ENCODE measurements at places on chromosomes 12 and 14. TPM values are rescaled to one million over a fixed set of nuclear protein-coding genes. Genes with fewer than 3 reads are reported as not detected.

LUM gene
- total RNA-seq = 7.9 TPM

EFS gene
- total RNA-seq = 2.6 TPM

ASB2 gene
- 14.5 TPM for total RNA-seq

LGR5 gene
- total RNA-seq = not detected

GABARAPL1 gene
- 79.7 TPM for total RNA-seq

KLRC1 gene
- 2.2 TPM for total RNA-seq

PELI2 gene
- 25.3 TPM for total RNA-seq

ARHGAP5 gene
- 114 TPM for total RNA-seq

MYH6 gene
- total RNA-seq = 0.82 TPM

GRCh38 chr12:11433664-11434063, 38.3 kb upstream of the PRB2 start:
- DNase-seq = no peak
- H3K27ac ChIP-seq = no peak overlapping the region
- no peak overlapping the region for H3K4me3 ChIP-seq
- no peaks in the 10 kb centered on the region for H3K4me1 ChIP-seq
- no peaks in the 10 kb centered on the region for H3K36me3 ChIP-seq
- H3K27me3 ChIP-seq = no peaks in the 10 kb centered on the region

- peaks cover 43% of the 10 kb centered on the region for H3K4me1 ChIP-seq
- no peaks in the 10 kb centered on the region for H3K27me3 ChIP-seq
- DNase-seq = no peak
Observed at GRCh38 chr12:75982979-75983660, 48.5 kb downstream of the PHLDA1 start.

DNA sequence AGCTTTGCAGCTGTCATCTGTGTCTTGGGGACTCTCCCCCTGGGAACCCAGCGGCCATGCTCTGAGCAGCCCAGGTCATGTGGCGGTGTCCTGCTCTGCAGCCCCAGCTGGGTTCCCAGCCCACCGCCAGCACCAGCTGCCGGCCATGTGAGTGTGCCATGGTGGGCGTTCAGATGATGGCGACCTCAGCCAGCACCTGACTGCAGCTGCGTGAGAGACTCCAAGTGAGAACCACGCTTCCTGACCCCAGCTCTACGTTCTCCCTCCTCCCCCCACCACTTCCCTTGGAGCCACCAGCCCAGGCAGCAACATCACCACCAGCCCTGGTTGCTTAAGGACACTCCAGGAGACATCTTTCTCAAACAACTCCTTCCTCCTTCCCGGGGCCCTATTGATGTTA, 68.8 kb downstream of the SLC24A4 start:
- no peak for DNase-seq
- no peak overlapping the region for H3K4me3 ChIP-seq
- no peaks in the 10 kb centered on the region for H3K36me3 ChIP-seq
- peaks cover 1% of the 10 kb centered on the region for H3K27me3 ChIP-seq

DNA sequence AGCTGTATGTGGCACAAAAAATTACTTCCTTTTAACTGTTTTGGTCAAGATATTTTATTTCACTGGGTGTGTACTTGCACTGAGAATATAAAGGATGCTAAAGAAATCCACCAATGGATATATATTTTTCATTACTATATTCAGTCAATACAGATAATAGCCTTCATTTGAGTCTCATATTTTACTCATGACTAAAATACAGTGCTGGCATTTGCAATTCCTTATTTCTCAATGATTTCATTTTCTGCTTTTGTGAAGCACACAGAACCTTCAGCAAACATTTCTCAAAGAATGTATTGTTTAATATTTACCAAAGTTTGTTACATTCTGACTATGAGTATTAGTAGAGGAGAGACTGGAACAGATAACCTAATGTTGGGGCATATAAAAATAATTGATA, 93.2 kb upstream of the SOX5 start:
- peaks cover 6% of the 10 kb centered on the region for H3K4me1 ChIP-seq
- H3K36me3 ChIP-seq = no peaks in the 10 kb centered on the region
- DNase-seq = no peak
- H3K27ac ChIP-seq = no peak overlapping the region

GRCh38 chr12:57341275-57341990, 89.4 kb downstream of the R3HDM2 start:
- peaks cover 30% of the 10 kb centered on the region for H3K4me1 ChIP-seq
- no peaks in the 10 kb centered on the region for H3K27me3 ChIP-seq
- no peak overlapping the region for H3K27ac ChIP-seq
- H3K36me3 ChIP-seq = no peaks in the 10 kb centered on the region
- no peak overlapping the region for H3K4me3 ChIP-seq

DNA sequence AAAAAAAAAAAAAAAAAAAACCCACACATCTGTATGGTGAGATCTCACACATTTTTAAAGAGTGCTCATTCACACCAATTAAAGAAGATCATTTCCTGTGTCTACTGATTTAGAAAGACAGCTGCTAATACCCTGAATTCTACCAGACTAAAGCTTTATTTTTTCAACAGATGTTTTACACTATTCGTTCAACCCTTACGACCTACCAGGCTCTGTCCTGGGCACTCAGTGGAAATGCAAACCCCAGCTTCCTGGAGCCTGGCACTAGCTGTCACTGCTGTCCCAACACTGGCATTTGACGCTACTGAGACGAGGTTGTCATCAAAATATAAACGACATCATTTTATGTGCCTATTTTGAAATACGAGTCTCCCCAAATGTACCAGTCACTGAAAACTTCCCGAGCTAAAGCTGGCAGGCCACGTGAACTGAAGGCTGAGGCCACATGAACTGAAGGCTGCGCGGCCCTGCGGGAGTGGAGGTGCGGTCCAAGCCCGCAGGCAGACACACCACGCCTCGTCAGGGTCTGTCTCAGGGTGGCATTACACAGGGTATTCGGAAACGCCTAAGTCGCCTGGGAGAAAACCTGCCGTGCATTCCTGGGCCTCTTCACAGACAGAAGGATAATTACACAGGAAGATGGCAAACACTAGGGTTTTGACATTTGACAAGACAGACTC, 27.2 kb downstream of the SLC15A4 start:
- H3K27me3 ChIP-seq = no peaks in the 10 kb centered on the region
- peaks cover 28% of the 10 kb centered on the region for H3K4me1 ChIP-seq
- H3K27ac ChIP-seq = peak overlapping the region; percentile 88
- no peak overlapping the region for H3K4me3 ChIP-seq

DNA sequence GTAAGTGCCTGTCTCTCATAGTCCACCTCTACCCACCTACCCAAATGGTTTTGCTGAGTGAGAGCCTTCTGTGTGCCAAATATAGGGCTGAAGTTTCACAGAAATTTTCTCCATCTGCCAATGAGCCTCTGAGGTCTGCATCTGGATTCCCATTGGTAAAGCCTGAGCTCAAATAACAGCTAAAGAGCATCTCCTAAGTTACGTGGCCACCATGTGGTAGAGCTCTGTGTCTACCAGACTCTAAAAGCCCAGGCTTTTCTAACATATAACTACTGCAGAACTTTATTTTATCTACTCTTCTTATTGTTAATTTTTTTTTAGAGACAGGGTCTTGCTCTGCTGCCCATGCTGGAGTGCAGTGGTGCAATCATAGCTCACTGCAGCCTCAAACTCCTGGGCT, 16.0 kb downstream of the AMDHD1 start:
- DNase-seq = no peak
- peaks cover 4% of the 10 kb centered on the region for H3K36me3 ChIP-seq
- H3K4me3 ChIP-seq = no peak overlapping the region
- H3K4me1 ChIP-seq = no peaks in the 10 kb centered on the region
- H3K27me3 ChIP-seq = no peaks in the 10 kb centered on the region

- peaks cover 9% of the 10 kb centered on the region for H3K36me3 ChIP-seq
- H3K4me1 ChIP-seq = peaks cover 57% of the 10 kb centered on the region
- H3K27ac ChIP-seq = peak within 1 kb of the TSS; percentile 99
Observed at GRCh38 chr12:49060237-49061156, at the start of gene KMT2D. KMT2D (minus strand) TSS chr12:49060794; CDS start chr12:49055324, 5,470 bp downstream.

GRCh38 chr12:5742258-5742657, 202.8 kb downstream of the ANO2 start:
- H3K4me3 ChIP-seq = no peak overlapping the region
- no peak overlapping the region for H3K27ac ChIP-seq
- H3K4me1 ChIP-seq = no peaks in the 10 kb centered on the region
- no peaks in the 10 kb centered on the region for H3K27me3 ChIP-seq
- DNase-seq = no peak

DNA sequence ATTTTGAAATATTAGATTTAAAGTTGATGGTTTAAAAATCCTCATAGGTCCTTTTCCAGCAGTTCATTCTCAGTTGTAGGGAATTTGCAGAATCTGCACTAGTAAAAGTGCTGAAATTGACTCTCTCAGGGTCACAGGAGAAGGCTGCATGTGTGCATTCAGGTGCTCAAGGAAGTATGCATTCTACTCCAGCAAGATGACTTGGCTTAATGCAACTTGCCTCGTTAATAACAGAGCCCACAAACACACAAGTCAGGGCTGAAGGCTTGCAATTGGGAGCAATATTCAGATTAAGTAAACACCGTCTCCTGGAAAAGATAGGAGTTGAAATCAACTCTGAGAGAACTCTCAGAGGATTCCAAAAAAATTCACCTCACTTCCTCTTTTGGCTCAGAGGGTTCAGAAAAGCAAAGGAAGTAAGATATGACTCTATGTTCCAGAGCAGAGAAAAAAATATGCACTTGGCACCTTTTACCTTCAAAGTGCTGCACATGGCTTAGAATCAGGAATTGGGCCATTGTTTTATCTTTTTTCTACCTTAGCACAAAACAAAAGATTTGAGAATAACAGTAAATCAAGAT, 406.3 kb upstream of the DCN start:
- no peaks in the 10 kb centered on the region for H3K36me3 ChIP-seq
- H3K4me1 ChIP-seq = no peaks in the 10 kb centered on the region
- no peak overlapping the region for H3K27ac ChIP-seq
- H3K27me3 ChIP-seq = no peaks in the 10 kb centered on the region

DNA sequence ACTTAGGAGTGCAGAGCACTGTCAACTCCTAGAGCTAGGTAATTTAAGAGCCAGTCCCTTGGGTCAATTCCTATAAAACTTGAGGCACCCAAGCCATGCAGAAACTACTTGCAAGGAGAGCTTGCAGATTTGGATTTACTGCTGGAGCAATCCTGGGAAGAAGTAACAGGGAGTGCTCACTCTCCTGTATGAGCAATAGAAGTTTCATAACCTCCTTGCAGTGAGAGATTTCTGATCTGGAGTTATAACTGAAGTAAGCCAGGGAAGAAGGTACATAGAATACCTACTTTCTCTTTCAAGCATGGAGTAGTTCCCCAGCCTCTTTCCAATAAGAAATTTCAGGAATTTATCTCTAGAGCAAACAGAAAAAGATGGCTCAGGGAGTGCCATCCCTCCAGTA, 650.1 kb upstream of the USP15 start:
- no peaks in the 10 kb centered on the region for H3K27me3 ChIP-seq
- no peak overlapping the region for H3K4me3 ChIP-seq
- H3K4me1 ChIP-seq = no peaks in the 10 kb centered on the region
- H3K36me3 ChIP-seq = no peaks in the 10 kb centered on the region
- H3K27ac ChIP-seq = no peak overlapping the region

- no peak for DNase-seq
- H3K4me3 ChIP-seq = no peak overlapping the region
- no peaks in the 10 kb centered on the region for H3K4me1 ChIP-seq
- H3K27me3 ChIP-seq = no peaks in the 10 kb centered on the region
- no peak overlapping the region for H3K27ac ChIP-seq
- no peaks in the 10 kb centered on the region for H3K36me3 ChIP-seq
Observed at GRCh38 chr12:19203539-19204506, 74.3 kb downstream of the PLEKHA5 start.

- no peak overlapping the region for H3K27ac ChIP-seq
- H3K36me3 ChIP-seq = no peaks in the 10 kb centered on the region
- peaks cover 17% of the 10 kb centered on the region for H3K4me1 ChIP-seq
- no peak overlapping the region for H3K4me3 ChIP-seq
- DNase-seq = no peak
- H3K27me3 ChIP-seq = no peaks in the 10 kb centered on the region
Observed at GRCh38 chr12:93780101-93780641, 103.0 kb downstream of the CRADD start.

DNA sequence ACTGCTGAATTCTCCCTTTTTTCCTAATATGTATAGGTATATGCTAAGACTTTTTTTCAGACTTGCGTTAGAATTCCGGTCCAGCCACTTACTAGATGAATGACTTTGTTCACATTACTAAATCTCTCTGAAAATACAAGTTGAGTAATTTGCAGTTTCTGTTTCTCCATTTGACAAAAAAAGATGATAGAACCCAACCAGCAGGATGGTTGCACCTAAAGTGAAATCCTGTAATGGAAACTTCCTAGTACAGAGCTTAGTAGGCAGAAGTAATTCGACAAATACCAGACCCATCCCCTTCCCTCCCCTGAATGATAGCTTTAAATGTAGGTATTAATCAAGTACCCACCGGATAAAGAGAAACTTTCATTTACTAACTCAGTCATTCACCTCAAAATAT, 113.6 kb upstream of the RAP1B start:
- H3K27me3 ChIP-seq = no peaks in the 10 kb centered on the region
- no peaks in the 10 kb centered on the region for H3K4me1 ChIP-seq
- no peak for DNase-seq
- H3K36me3 ChIP-seq = no peaks in the 10 kb centered on the region
- H3K27ac ChIP-seq = no peak overlapping the region

DNA sequence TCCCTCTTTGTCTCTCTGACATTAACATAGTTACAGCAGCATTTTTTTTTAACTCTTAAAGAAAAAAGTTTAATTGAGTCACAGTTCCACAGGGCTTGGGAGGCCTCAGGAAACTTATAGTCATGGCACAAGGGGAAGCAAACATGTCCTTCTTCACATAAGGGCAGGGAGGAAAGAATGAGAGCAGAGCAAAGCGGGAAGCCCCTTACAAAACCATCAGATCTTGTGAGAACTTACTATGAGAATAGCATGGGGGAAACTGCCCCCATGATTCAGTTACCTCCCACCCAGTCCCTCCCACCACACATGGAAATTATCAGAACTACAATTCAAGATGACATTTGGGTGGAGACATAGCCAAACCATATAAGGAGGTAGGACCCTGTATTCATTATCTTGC, 96.2 kb downstream of the PLBD1 start:
- H3K4me3 ChIP-seq = no peak overlapping the region
- peaks cover 93% of the 10 kb centered on the region for H3K36me3 ChIP-seq
- H3K27me3 ChIP-seq = no peaks in the 10 kb centered on the region
- no peak for DNase-seq

- H3K36me3 ChIP-seq = no peaks in the 10 kb centered on the region
- peaks cover 7% of the 10 kb centered on the region for H3K27me3 ChIP-seq
- H3K4me3 ChIP-seq = no peak overlapping the region
- DNase-seq = no peak
Observed at GRCh38 chr14:36271222-36271621, 49.2 kb downstream of the MBIP start.
